Femur (tissue), 1 donor: ENCODE measurements at places on chromosomes 7 and 10.
A peak's percentile ranks its signal among the peaks of the same experiment; 100 is the strongest.

- DNase-seq = no peak
Measured at GRCh38 chr10:28840971-28841370, 163.7 kb downstream of the BAMBI start.

DNA sequence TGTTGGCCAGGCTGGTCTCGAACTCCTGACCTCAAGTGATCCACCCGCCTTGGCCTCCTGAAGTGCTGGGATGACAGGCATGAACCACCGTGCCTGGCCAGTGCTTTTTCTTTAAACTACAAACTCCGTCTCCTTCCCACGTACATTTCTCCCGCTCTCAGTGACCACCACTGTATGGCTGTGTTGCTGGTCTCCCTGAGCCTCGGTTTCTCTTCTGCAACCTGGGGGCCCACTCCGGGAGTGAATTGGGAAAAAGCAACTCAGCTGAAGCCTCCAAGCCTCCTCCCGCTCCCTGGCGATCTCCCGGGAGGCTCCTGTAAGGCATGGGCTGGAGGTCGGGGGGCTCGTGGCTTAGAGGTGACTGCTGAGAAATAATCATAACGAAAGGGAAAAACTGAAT is 136.3 kb downstream of the ELFN1 start:
- no peak for DNase-seq

DNA sequence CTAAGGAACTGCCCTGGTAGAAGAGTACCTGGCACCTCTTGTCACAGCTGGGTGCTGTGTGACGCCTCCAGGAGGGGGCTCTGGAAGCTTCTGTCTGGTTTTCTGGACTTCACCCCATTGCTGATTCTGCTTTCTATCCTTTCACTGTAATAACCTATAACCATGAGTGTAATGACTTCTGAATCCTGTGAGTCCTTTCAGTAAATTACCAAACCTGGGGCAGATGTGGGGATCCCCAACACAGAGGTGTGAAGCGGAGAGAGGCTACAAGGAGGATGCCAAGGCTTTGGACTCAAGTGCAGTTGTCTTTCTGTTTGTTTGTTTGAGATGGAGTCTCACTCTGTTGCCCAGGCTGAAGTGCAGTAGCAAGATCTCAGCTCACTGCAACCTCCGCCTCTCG is 143.7 kb downstream of the SFMBT2 start:
- no peak for DNase-seq

GRCh38 chr10:116892907-116893685 is 43.8 kb downstream of the ENO4 start:
- DNase-seq = no peak

DNA sequence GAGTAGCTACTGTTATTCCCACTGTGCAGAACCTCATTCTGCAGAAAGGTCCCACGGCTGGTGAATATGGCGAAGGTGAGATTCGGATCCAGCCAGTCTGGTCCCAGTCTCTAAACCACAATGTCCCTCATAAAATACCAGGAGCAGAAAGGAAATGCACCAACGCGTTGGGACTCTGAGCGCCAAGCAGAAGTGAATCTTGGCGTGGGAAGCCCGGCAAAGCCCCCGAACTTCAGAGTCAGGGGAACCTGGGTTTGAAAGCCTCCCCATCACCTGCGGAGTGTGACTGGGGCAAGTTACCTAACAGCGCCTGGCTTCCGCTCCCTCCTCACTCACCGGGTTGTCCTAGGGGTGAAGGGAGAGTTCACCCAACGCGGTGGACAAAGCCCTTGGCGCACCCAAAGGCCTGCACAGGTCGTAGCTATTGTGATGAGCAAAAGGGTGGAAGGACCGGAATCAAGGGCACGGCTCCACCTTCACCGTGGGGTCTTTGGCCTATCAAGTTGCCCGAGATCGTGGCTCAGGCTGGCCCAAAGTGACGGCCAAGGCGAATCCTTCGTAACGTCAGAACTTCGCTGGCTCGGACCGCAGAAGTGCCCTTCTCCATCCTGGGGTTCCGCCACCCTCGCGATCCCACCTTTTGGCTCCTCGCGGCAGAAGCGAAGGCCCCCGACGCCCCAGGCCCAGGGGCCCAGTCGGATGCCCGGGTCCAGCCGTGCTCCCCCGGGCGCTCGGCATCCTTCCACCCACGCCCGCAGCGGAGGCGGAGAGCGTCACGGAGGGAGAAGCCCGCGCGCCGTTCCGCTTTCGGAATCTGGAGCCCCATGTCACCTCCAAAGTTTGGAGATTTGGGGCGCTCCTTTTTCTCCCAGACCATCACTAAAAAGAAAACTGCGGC is 811 bp downstream of the RGS10 start:
- DNase-seq = no peak

DNA sequence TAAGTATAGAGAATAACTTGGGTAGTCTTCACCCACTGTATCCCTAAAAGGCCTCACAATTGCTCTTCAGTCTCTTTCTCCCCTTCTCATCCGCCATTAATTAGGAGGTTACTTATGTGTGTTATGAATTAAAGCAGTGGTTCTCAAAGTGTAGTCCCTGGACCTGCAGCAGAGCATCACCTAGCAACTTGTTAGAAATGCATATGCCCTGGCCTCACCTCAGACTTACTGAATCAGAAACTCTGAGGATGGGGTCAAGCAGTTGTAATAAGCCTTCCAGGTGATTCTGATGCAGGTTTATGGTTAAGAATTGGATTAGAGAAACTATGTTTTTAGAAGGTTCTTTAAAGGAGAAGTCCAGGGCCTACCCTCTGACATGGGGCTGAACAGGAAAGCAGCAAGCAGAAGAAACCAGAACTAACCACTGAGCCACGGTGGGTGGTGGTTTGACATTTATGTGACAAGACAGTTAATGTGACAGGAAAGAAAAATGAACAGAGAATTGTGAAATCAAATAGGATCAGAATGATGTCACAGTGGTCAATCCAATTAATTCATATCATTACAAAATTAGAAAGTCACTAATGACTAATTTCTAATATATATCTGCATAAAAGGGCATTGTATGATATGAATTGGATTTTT is 37.6 kb downstream of the ENTPD1 start:
- DNase-seq = no peak

DNA sequence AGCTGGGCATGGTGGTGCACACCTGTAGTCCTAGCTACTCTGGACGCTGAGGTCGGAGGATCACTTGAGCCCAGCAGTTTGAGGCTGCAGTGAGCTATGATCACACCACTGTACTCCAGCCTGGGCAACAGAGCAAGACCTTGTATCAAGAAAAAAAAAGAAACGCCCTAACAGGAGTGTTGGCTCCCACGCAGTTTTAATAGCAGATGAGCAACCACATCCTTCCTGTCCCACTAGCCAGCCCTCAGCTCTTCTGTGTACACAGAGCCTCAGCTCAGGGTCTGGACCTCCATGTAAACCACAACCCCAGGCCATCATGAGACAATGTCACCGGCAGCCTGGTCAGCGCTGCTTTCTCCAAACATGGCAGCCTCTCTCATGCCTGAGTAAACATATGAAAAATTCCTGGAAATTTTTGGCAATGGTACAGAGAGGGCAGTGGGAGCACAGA is 108.2 kb downstream of the PIP4K2A start:
- DNase-seq = peak; percentile 40

DNA sequence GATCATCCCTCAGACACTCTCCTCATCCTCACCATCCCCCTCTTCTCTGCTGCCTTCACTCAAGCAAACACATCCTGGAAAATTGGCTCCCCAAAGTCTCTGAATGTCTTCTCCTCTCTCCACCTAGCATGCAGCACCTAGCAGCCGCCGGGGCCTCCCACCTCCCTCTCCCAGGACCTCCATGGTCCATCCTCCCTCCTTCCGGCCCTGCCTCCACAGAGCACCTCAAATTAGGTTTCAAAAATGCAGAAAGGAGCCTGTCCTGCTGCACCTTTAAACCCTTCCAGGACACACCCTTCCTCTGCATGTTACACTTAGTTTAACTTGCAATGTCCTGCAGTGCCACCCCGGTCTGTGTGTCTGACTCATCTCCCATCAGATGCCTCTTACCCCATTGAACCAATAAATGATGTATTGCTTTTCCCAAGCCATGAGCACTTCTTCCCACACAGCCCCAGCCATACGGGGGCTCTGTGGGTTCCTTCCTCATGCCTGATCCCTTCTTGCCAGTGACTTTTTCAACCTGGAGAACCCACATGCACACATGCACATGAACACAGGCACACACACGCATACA is 582.5 kb upstream of the MGMT start:
- no peak for DNase-seq
